ENCODE measurements at places on chromosomes 12 and 14.

DNA sequence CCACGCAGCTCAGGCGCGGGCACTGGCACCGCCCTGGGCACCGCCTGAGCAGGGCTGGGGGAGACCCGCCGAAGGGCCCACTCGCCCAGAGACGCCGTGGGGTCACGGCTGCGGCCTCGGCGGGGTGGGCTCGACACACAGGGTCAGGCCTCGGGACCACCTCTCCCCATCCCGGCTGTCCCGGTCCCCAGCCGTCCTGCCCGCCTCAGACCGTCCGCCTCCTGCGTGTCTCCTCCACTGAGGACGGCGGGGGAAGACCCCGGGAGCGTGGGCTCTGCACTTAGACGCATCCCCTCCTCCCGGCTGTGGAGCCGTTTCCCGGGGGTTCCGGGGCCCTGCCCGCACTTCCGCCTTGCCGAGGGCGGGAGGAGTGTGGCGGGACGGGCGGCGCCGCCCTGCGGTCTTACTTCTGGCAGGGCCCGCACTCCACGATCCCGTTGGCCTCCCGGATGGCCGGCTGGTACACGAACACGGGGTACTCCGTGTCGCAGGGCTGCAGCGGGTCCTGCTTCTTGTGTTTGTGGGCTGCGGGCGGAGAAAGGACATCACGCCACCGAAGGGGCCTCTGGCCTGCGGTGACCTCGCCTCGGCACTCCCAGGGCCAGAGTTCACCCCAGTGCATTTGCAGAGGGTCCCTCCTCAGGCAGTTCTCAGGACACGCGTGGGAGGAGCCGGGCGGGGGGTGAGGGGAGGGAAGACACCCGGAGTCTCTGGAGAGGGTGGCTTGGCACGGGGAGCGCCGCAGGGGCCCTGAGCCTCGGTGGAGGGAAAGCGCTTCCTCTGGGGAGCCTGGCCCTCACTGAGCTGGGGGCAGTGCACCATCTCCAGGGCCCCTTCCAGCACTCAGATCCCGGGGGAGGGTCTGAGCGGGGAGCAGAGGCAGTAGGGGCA lies 23.1 kb upstream of the LRTM2 start:
- DNase-seq, result peak; percentile 60

- DNase-seq, result no peak
Observed at GRCh38 chr12:51818566-51819300, 29.8 kb downstream of the FIGNL2 start.

DNA sequence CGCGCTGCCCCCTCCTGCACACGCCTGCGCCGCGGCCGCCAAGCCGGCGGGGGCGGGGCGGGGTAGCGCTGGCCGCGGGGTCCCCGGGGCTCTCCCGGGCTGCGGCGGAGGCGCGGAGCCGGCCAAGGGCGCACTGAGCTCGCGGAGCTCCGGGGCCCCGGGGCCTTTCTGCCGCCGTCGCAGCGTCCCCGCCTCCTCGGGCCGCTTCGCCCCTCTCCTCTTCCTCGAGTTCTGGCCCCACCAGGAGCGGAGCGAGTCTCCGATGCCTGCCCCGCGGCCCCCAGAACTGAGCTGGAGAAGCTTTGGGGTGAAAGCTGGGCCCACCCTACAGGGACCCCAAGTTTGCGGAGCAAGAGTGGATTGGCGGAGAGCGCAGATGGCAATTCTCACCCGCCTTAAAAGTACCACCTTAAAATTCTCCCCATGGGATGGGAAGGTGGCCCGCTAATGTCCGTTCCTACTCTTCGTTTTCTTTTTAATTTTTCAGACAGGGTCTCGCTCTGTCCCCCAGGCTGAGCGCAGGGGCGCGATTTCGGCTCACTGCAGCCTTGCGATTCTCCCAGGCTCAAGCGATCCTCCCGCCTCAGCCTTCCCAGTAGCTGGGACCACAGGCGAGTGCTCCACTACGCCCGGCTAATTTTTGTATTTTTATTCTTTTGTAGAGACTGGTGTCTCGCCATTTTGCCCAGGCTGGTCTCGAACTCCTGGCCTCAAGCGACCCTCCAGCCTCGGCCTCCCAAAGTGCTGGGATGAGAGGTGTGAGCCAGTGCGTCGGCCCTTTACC lies 129.6 kb downstream of the NDUFA12 start:
- no peak for DNase-seq

DNA sequence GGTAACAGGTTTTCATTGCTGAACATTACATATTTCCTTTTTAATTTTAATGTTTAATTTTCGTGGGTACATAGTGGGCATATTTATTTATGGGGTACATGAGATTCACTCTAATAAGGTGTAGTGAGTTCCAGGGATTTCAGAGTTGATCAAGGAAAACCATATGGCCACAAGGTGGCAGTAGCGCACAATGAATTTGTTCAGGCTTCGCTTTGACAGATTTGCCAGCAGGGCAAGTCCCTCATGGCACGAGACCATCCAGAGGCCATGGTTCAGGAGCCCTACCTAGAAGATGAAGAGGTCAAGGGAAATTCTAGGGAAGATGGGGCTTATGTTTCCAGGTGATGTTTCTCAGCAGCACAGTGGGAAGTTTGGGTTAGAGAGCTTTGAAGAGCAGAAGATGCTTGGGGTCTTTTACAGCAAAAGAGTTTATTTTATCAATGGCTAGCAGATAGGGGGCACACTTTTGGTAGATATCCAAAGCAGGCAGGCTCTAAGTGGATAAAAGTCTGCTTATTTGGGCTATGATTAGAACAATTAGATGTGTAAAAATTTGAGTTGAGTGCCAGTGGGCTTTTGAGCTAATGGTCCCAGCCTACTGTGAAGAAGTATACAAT lies 1004.4 kb downstream of the AACS start:
- peak; percentile 42 for DNase-seq

- peak; percentile 16 for DNase-seq
Observed at GRCh38 chr14:95431199-95432143, 85.0 kb downstream of the SYNE3 start.

DNA sequence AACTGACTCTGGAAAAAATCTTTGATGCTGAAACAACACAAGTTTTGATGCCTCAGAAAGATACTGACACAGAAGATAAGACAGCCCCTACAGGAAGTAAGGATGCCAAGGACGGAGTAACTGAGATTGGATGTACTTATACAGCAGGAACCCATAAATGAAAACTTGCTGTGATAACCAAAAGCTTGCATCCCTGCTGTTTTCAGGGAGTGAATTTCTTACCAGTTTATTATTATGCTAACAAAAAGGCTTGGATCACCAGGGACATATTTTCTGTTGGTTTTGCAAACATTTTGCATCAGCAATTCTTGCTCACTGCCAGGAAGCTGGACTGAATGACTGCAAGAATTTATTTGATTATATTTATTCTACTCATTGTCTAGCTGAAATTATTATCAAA lies 197.7 kb downstream of the NAV3 start:
- DNase-seq, result no peak

DNA sequence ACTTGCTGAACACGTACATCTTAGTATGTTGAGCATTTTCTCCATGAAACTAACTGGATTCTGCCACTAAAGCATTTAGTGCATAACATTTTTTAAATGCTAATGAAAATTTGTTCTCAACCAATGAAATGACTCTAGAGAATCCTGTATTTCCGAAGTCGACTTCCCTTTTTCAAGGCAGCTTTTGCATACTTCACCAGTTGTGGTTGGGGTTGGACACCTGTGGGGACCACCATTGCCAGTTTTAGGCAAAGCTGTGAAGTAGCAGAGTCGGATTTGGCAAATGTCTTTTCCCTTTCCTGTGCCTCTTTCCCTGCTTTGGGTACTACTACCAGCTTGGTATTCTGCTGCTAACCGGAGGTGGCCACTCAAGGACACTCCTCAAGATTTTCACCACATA lies 349.2 kb downstream of the BCAT1 start:
- DNase-seq, result no peak

GRCh38 chr12:90899456-90900182 lies 55.4 kb downstream of the CCER1 start:
- DNase-seq, result no peak

DNA sequence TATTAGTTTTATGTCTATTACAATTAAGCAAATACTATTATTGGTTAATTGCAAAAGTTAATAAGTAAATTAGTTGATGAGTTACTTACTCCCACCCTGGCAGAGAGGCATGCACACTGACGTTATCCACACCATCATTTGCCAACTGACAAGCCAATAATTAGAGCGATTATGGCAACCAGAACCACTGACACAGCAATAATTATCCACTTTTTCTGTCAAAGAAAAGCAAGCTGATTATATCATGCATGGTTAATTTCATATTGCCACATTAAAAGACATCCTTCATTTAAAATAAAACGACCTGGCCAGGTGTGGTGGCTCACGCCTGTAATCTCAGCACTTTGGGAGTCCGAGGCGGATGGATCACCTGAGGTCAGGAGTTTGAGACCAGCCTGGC lies 43.1 kb downstream of the STX2 start:
- no peak for DNase-seq

DNA sequence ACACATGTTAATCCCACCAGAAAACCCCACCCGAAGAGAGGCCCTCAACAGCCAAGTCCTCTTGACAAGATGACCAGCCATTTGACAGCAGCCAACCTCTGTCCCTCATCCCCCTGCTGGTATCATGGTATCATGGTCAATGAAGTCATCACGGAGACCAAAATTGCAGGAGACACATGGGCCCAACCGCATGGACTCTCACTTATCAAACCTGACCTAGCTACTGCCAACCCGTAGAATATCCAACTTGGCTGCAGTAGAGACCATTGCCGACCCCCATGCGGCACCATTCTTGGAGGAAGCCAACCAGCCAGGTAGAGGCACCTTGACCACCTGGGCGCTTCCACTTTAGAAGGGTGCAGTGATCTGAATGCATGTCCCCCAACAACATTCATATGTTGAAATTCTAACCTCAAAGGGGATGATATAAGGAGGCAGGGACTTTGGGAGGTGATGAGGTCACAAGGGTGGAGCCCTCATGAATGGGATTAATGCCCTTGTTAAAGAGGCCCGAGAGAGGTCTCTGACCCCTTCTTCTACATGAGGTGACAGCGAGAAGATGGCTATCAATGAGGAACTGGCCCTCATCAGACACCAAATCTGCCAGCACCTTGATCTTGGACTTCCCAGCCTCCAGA lies 33.3 kb downstream of the DIO3 start:
- DNase-seq, result no peak

GRCh38 chr14:60348211-60348610 lies 99.2 kb downstream of the PPM1A start:
- DNase-seq, result no peak

GRCh38 chr14:24196071-24197055 lies 1.1 kb upstream of the TM9SF1 start:
- DNase-seq, result peak; percentile 50

- DNase-seq, result no peak
Observed at GRCh38 chr14:69240527-69241173, 19.3 kb upstream of the GALNT16 start.

DNA sequence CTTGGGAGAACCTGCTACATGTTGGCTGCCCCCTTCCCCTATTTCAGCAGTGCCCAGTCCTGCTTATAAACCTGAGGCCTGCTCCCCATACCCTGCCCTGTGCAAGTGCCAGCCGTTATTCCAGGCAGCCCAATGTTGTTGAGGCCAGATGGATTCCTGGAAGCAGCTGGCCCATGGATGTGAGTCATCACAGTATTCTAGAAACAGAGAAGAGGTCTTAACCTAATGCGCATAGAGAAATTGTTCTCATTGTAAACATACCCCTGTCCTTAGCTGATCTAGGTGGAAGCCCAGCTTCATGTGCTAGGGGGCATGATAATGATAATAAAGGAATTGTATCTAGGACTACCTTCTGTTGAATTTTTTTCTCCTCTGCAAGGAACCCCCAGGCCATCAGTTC lies 69.7 kb downstream of the TSPAN11 start:
- DNase-seq, result no peak

GRCh38 chr14:37865719-37866549 lies 270.5 kb downstream of the TTC6 start:
- no peak for DNase-seq

DNA sequence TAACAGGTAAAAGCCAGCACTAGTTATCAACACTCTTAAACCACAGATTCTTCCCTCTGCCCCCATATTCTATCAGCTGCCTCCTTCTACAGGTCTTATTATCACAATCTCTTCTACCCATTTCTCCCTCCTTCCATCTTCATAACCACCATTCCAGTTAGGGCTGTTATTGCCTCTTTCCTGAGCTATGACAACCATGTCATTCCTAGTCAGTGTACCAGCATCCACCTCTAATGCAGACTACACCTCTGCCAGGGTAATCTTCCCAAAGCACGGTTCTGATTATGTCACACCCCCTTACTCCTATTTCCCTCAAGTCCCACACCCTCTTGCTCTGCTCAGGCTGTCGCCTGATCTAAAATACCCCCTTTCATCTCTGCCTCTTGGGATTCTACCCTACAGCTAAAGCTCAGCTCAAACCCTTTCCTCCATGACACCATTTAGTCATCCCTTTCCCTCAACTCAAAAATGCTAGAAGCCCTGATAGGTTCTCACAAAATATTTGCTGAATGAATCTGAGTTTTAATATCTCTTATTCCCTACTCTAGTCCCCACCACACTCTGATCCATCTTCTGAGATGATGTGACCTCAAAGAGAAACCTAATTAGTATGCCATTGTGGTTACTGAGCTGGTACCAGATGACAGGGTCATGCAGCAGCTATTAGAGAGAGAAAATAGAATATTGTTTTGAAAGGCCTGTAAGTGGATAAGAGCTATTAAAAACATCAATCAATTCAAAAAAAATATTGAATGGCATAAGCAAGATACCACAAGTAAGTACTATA lies 11.7 kb downstream of the RACGAP1 start:
- no peak for DNase-seq

GRCh38 chr14:42523666-42524065 lies 917.0 kb downstream of the LRFN5 start:
- peak; percentile 79 for DNase-seq

GRCh38 chr12:93502802-93503623 lies 35.7 kb downstream of the MRPL42 start:
- peak; percentile 61 for DNase-seq

DNA sequence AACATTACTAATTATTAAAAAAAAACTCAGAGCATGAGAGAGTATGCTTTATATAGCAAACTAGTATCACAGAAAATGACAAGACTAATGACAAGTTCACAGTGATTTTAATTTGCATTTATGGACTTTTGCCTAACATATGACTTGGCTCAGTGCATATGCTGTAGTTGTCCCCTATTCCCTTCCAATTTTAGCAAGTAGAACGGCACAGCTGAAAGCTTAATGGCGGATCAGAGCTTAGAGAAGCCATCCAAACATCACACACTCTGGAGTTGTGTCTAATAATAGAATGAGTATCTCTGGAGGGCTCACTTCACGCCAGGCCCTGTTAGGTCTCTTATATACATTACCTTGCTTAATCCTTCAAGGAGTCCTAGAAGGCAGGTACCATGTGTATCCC lies 13.3 kb downstream of the CNIH1 start:
- no peak for DNase-seq

Measured in inflammatory macrophage treated with lipopolysaccharide for 4 hours (primary cell).